SK-N-SH (cell line): ENCODE measurements at places on chromosomes 7 and 10.
A peak's percentile ranks its signal among the peaks of the same experiment; 100 is the strongest.

- no peak for DNase-seq
Observed at GRCh38 chr7:119483364-119483763, 789.6 kb upstream of the KCND2 start.

DNA sequence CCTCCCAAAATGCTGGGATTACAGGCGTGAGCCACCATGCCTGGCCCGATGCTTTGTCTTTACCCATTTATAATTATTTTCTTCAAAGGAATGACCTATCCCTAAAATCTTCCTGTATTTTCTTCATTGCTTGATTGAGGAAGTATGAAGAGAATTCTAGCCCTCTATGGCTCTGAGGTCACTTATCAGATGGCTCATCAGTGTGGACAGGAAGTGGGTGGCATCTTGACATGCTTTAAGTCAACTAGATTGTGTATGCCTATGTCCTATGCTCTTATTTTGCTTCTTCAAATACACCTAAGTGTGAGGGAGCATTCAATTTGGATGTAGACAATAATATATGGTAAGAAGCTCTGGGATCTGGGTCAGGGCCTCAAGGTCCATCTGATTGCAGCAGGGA, 1020.5 kb downstream of the LRMDA start:
- no peak for DNase-seq

GRCh38 chr10:77011874-77012811, 625.5 kb downstream of the KCNMA1 start:
- no peak for DNase-seq

- DNase-seq = no peak
Observed at GRCh38 chr10:21919906-21920305, 83.6 kb downstream of the DNAJC1 start.

DNA sequence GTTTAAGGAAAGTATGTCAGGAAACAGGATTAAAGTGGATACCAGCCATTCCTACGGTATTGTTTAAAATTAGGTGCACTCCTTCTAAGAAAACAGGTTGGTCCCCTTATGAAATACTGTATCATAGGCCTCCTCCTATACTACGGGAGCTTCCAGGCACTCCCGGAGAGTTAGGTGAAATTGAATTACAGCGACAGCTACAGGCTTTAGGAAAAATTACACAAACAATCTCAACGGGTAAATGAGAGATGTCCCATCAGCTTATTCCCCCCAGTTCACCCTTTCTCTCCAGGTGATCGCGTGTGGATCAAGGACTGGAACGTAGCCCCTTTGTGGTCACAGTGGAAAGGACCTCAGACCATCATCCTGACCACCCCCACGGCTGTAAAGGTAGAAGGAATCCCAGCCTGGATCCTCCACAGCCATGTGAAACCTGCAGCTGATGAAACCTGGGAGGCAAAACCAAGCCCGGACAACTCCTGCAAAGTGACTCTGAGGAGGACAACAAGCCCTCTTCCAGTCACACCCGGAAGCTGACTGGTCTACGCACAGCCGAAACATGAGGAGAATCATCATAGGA, 25.1 kb upstream of the GHITM start:
- DNase-seq = no peak

DNA sequence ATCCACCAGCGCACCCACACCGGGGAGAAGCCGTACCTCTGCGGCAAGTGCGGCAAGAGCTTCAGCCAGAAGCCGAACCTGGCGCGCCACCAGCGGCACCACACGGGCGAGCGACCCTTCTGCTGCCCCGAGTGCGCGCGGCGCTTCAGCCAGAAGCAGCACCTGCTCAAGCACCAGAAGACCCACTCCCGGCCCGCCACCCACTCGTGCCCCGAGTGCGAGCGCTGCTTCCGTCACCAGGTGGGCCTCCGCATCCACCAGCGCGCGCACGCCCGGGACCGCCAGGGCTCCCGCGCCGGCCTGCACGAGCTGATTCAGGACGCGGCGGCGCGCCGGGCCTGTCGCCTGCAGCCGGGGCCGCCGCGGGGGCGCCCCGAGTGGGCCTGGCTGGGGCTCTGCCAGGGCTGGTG, 17.7 kb downstream of the ZNF775 start:
- DNase-seq = no peak

- DNase-seq = no peak
Observed at GRCh38 chr10:117699436-117700075, 157.0 kb downstream of the EMX2 start.

GRCh38 chr7:3911685-3912084, 610.6 kb downstream of the SDK1 start:
- DNase-seq = no peak

- DNase-seq = peak; percentile 87
Observed at GRCh38 chr10:70132098-70133029, at the start of gene AIFM2. Gene AIFM2 (minus strand): TSS chr10:70132825. CDS start chr10:70124084, 8,741 bp downstream.

DNA sequence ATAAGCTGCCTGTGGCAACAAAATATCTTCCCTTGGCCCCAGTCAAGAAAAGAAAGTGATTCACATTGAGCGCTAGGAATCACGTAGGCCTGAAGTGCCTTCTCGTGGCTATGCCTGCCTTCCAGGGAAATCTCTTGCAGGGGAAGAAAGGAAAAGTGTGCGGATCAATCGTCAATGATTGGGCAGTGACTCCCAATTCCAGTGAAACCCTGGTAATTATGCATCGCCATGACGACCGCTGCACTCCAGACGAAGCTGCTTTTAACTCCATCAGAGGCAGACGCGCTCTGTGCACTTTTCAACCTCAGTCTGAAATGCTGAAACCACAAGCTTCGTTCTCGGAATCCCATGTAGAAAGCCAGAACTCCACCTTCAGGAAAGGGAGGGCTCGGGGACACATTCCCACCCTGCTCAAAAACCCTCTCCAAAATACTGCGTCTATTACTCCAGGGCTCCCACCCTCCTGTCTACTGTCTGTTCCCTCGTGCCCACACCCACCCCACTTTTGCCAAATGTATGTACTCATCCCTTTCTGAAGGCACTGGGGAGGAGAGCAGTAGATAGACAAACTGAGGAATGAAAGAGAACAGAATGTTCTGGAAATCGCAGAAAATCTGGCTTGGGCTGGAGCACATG, 24.2 kb upstream of the PRKAG2 start:
- DNase-seq = no peak

- DNase-seq = no peak
Observed at GRCh38 chr10:48714088-48714487, 29.4 kb downstream of the WDFY4 start.

GRCh38 chr10:61981460-61981859, 80.0 kb downstream of the ARID5B start:
- no peak for DNase-seq

GRCh38 chr7:136174477-136175125, 197.4 kb upstream of the MTPN start:
- no peak for DNase-seq

DNA sequence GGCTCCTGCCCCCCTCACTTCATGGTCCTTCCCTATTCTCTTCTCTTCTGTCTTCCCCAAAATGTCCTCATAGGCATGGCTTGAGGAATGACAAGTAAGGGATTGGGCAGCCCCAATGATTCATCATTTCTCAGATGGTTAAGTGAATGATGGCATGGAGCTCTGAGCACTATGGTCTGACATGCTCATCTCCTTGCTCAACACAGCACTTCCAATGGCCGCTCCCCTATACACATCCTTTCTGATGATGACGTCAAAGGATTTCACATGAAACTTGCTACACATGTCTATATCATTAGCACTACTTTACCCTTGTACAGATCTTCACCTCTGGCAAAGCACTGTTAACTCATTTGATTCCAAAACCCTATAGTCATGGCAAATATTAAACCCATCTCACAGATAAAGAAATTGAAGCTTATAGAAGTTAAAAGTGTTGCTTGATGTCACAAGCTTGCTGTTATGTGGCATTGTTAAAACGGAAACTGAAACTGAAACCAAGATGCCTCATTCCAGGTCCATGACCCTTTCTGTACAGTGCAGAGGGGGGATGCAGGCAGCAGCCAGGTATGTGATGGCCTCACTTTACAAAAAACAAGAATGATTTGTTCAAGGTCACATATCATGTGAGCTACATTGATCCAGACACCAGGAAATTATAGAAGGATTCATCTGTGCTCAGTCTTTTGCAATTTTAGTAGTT, 90.0 kb upstream of the PLXNA4 start:
- DNase-seq = no peak

GRCh38 chr7:158648787-158649186, 55.8 kb downstream of the NCAPG2 start:
- no peak for DNase-seq

GRCh38 chr7:68203251-68203650, 1206.6 kb downstream of the TYW1 start:
- DNase-seq = no peak

GRCh38 chr7:100565133-100565571, 8.5 kb downstream of the SAP25 start:
- DNase-seq = peak; percentile 26

GRCh38 chr10:132377326-132377725, 19.7 kb upstream of the PWWP2B start:
- DNase-seq = no peak

GRCh38 chr7:81514546-81514945, 255.3 kb downstream of the HGF start:
- DNase-seq = no peak

DNA sequence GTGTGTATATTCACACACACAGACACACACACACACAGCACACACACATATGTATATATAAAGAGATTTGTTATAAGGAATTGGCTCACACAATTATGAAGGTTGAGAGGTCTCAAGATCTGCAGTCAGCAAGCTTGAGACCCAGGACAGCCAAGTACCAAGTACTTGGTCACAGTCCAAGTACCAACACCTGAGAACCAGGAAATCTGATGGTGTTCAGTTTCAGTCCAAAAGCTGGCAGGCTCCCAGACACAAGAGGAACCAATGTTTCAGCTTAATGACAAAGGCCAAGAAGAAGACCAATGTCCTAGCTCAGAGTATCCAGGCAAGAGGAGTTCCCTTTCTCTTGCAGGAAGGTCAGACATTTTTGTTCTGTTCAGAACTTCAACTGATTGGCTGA, 780.2 kb downstream of the MAGI2 start:
- no peak for DNase-seq

DNA sequence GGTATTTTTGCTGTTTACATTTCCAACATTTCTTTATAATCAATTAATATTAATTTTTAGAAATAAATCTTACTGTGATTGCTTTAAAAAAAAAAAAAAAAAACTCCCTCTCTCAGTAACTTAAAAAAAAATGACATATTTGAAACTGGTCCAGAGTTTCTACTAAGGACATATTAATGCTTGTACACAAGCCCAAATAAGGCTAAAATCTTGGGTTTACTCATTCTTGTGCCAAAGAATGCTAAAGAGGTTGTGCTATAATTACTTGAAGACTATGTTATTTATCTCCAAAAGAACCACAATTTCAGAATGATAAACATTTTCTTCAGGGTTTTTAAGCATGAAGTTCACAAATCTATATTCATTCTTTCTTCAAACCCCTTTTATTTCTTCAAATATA, 39.4 kb upstream of the PHF14 start:
- no peak for DNase-seq

DNA sequence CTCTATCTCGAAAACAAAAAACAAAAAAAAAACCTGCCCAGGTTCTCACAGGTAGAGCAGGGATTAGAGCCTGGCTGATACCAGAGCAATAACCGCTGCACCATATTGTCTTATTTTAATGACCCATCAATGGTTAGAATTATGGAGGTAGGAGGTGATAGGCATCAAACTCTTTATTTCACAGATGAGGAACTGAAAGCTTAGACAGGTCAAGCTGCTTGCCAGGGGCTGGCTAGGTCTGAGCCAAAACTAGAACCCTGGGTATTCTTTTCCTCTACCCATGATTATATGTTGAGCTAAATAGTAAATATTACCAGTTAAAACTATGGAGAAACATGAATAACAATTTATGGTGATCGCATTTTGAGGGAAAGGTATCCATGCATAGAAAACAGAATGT, 2.0 kb upstream of the PPP1R3C start:
- no peak for DNase-seq

DNA sequence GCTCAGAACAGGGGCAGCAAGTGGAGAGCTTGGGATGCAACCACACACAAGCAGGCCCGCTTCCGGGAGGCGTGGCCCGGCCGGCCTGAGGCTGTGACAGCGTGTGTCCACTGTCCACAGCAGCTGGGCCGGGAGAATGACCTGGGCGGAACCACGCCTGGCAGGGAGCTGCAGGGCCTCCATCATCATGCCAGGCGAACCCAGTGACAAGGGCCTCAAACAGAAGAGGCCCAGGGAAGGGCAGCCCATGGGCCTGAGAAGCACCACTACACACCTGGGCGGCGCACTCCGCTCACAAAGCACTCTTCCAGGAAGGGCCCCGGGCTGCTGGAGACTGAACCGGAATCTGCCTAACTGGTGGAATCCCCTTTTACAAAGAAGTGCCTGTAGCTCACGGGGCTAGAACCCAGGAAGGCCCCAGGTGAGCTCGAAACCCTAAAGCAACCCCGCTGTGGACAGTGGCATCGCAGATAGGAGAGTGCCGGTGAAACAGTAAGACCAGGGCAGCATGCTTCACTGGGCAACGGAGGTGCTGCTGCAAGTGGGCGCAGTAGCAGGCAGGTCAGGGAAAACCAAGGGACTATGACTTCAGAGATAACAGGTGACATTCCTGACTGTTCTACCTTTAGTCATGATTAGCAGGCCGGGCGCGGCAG, 66.0 kb downstream of the MAD1L1 start:
- peak; percentile 49 for DNase-seq

DNA sequence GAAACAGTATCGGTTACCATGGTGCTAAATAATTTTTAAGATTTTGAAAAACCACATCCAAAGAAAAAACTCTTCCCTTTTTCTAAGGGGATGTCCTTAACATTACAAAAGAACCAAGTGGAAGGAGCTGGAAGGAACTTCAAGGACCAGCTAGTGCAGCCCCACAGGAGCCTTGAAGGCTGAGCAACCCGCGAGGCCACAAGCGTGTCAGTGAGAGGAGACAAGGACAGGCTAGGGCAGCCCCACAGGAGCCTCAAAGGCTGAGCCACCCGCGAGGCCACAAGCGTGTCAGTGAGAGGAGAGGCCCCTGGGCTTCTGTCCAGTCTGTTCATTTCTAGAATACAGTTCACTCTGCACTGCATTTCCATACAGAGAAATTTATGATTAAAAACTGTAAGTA, 80.1 kb upstream of the ATP6V0A4 start:
- DNase-seq = no peak

DNA sequence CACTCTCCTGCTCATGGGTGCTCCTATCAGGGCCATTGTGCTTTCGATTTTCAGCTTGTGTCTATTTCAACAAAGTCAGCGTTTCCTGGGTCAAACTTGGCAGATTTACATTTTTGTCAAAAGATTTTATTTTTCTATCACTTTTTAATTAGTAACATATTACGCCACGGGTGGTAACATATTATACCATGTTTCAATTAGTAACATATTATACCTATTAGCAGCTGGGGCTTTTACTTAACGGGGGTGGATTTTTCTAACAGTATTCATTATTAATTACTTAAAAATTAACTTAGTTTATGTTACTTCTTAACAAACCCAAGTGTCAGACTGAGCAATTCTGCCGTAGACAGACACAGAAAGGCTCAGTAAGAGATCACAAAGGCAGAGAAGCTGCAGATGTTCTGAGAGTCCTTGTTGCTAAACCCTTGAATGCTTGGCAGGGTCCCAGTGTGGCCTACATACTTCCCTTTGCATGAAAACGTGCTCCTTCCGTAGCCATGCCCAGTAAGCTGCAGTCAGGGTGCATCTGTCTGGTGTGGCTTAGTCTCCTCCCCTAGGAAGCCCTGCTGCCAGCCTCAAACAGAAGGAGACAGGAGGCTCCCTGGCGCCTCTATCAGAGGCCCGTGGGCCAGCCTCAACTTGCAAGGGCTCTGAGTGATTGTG, 263.1 kb upstream of the CXCL12 start:
- DNase-seq = no peak
